ENCODE measurements at places on chromosomes 6 and 20.

DNA sequence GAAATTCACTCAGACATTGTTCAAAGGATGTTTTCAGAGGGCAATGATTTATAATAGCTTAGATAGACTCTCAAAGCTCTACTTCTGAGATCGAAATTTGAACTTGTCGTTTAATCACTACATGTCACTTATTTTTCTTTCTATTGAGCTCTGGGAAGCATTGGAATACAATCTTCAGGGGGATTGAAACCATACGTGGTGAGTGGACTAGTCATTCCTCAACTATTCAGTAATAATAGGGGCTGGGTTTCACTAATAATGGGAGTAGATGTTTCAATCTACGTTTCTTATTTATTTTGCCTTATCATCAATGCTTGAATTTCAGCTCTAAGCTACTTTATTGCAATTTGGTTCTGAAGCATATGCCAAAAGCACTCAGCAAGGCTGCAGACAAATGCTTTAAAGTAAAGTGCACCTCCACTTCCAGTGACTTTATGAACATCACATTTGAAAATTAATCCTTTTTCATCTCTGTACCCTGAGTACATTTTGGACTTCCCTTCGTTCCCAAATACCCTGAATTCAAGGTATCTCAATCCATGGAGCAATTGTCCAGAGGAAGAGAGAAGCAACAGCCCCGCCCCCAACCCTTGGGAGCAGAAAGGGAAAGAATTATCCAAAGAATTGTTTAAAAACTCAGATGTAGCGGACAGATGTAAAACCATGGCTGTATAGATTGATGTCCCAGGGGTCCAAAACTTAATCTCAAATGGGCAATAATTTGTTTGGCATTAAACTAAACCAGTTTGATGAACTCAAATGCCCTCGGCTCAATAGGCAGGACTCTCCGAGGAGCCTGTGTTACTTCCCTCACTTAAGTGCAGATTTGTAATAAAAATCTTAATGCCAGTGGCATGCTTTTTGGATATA is 68.1 kb downstream of the HFE start:
- no peak for DNase-seq

GRCh38 chr20:45937765-45938164 is 3.3 kb downstream of the PCIF1 start:
- no peak for DNase-seq

DNA sequence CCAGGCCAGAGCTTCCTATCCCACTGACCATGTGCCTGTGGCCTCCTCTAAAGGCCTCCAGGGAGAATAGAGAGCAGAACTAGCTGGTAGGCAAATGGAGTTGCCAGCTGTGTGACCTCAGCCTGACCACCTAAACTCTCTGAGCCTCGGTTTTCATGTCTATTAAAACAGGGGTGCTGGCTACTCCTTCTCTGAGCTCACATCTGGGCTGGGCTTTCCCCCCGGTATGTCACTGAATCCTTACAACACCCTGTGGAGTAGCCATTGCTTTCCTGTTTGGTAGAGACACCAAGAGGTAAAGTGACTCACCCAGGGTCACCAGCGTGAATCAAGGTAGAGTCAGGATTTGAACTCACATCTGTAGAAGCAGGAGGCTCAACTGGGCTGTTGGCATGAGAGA is 132.1 kb downstream of the JPH2 start:
- DNase-seq = no peak

GRCh38 chr6:88958842-88959241 is 4.6 kb downstream of the RNGTT start:
- no peak for DNase-seq

- DNase-seq = no peak
Measured at GRCh38 chr6:43489277-43490072, 12.1 kb downstream of the TJAP1 start.

DNA sequence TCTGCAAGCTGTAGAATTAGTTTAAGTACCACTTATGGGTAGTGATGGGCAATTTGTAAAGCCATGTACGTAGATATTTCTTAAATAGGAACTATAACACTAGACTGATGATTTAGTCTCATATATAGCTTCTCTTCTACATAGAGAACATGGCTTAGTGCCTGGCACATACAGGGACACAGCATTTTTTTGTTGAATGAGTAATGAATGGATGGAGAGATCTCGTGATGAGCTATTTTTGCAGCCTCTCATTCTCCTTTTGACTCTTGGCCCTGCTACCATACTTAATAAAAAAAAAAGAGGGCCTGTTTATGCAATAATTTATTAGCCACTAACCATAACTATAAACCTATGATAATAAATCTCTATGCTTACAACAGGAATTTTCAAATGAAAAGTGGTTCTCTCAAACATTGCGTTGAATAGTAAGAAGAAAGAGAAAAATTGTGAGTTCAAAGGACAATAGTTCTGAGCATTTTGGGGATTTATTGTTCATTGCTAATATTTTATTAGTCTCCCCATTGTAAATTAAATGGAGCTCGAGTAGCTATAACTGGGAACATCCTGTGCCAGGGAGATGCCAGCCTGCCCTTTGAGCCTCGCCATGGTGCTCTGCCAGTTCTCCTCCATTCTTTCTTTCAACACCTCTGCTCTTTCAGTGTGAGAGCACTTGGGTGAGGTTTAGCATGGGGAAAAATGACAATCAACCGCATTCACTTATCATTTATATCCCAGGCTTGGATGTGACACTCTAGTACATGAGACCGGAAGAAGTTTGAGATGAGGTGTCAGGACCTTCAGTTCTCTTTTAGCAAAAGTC is 14.7 kb upstream of the RCAN2 start:
- DNase-seq = no peak

GRCh38 chr6:15491255-15491985 is 171.4 kb downstream of the DTNBP1 start:
- no peak for DNase-seq

DNA sequence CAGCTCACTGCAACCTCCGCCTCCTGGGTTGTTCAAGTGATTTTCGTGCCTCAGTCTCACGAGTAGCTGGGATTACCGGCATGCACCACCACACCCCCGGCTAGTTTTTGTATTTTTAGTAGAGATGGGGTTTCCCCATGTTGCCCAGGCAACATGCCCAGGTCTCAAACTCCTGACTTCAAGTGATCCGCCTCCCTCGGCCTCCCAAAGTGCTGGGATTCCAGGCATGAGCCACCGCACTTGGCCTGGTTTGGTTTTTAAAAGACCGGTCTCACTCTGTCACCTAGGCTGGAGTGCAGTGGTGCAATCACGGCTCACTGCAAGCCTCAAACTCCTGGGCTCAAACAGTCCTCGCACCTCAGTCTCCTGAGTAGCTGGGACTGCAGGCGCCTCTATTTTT is 40.1 kb downstream of the VSTM2L start:
- DNase-seq = no peak

- no peak for DNase-seq
Measured at GRCh38 chr20:33883164-33883563, 72.0 kb downstream of the CHMP4B start.

DNA sequence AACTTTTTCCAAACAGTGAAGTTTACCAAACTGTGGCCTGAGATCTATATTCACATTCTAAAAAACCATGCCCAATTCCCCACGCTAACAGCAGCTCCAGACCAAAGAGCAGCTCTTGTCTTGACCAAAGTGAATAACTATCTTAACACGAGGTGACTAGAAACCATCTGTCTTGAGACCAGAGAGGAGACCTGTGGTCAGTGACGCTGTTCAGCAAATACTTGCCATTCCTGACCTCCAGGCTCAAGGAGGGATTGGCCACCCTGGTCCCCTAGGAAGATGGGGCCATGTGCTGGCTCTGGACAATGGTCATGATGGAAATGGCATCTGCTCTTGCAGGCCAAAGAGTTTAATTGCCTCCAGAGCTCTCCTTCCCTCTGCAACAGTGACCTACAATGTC is 104.4 kb upstream of the CD93 start:
- no peak for DNase-seq

Data from GDM1 (cell line).